ENCODE measurements at places on chromosomes 16 and 17. TPM values are rescaled to one million over a fixed set of nuclear protein-coding genes. Genes with fewer than 3 reads are reported as not detected.

Gene P2RX5
- 0.24 TPM for total RNA-seq

DNA sequence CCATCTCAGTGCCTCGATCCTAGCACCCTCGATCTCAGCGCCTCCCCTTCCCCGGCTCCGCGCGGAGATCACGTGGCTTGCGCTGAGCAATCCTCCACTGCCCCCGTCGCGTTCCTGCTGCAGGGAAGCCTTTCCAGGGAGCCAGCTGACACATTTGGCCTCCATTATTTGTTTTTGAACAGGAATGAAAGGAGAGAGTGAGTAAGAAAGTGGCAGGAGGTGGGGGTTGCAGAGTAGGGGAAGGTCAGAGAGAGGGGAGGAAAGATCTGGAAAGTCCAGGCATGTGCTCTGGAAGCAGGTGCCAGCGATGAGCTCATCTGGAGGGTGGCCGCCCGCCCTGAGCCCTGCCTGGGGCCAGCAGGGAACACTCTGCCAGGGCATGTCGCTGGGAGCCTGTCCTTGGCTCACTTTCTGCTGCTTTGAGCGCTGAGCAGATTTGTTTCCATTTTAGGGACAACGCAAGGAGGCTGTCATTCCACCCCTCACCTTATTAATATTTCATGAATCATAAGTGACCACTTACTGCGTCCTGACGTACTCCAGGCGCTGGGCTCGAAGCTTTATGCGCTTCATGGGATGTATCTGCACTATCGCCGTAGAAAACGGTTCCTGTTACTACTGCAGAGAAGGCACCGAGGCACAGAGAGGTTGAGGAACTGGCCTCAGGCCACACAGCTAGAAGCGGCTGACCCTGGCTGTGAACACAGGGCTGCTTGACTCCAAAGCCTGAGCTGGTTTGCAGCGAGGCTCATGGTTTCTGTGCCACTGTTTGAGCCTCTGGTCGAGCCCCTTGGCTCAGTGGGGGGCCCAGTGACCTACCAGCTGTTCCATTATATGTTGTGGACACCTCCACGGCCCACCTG is 283.1 kb downstream of the SEC14L1 start:
- peak; percentile 84 for DNase-seq

GRCh38 chr17:41772218-41772585 is 14.3 kb downstream of the JUP start:
- peak; percentile 55 for DNase-seq

DNA sequence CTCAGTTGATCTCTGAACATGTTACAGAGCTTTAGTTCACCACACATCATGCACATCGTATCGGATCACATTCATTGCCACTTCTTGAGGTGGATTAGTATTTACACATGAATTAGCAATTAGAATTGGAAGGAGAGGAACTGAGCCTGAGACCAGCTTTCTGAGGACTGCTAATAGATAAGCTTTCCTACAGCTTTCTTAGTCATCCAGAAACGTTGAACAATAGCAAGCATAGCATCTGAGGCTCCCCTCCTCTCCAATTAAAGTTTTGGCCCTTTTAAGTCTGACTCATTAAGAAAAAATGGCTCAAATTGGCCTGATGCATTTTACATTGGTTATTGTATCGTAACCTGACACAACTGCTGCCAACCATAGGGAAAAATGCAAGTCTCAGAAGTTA is 1130.4 kb downstream of the CDH8 start:
- no peak for DNase-seq

- peak; percentile 51 for DNase-seq
These were observed 2.5 kb downstream of the SMIM5 start for GRCh38 chr17:75635610-75636202.

DNA sequence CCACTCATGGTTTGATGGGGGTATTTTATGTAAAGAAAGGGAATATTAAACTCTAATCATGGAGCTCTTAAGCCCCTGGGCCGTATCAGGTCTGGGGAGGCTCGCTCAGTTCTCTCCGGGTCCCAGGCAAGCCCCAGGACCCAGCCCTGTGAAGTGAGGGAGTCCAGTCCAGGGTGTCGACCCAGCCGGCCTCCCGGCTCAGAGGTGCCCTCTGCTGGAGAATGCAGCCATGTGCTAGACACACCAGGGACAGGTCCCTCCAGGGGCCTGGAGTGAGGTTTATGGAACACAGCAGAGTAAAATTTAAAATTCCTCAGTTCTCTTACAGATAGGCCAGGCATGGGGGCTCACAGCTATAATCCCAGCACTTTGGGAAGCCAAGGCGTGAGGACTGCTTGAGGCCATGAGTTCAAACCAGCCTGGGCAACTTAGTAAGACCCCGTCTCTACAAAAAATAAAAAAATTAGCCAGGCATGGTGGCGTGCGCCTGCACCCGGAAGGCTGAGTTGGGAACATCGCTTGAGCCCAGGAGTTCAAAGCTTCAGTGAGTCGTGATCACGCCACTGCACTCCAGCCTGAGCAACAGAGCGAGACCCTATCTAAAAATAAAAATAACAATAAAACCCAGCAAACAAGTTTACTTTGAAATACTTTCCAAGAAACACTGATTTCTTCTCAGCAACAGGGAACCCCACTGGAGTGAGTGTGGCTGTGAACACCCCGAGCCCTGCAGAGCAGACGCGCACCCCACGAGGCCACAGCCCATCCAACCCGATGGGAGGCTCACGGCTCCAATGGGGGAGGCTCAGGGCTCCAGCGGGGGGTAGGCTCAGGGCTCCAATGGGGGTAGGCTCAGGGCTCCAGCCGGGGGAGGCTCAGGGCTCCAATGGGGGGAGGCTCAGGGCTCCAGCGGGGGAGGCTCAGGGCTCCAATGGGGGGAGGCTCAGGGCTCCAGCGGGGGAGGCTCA is 72.2 kb downstream of the ZNF778 start:
- DNase-seq: peak; percentile 38

DNA sequence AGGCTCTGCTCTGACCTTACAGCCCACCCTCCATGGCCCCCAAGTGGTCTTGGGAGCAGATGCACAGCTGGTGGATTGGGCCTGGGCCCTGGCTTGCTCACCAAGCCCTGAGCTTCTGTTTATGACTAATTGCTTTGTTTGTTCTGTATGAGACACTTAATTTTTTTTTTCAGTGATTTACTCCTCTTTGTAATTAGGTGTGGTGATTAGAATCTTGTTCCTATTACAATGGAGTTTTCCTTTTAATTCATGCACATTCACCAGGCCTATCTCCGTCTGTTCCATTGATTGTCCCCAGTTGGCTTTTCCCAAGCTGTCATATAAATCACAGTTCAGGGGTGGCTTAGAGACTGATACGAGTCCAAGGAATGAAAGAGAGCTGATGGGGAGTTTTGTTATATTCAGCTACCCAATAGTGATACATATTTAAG is 242.3 kb downstream of the CCDC182 start:
- no peak for DNase-seq

DNA sequence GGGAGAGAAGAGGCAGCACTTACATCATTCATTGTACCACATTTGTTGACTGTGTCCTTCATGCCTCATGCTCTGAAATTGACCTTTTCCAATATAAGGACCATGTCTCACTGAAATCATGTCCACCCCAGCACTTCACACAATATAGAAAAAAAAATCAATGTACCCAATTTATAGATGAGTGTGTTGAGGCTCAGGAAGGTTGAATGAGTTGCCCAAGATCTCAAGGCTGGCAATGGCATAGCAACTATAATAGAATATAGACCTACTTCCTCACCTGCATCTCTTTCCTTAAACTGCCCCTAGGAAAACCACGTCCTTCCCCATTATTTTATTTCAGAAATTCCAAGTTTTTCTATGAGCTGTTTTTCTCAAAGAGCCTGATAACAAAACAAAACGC is 912 bp upstream of the VAT1L start:
- no peak for DNase-seq

Data from umbilical cord (tissue), 2 donors.